Activated T-helper 1 cell treated with anti-CD3 and anti-CD28 coated beads, Interleukin-12 subunit alpha, Interleukin-12 subunit beta, Interleukin-2, Interleukin-4 antibody, amounts not matched to agents 30 ng/mL and 10 ng/mL and 1 ng/mL, durations not matched to agents 14 hours and 24 hours and 36 hours (primary cell): ENCODE measurements at places on chromosomes 5 and 9. TPM values are rescaled to one million over a fixed set of nuclear protein-coding genes. Genes with fewer than 3 reads are reported as not detected.

DNA sequence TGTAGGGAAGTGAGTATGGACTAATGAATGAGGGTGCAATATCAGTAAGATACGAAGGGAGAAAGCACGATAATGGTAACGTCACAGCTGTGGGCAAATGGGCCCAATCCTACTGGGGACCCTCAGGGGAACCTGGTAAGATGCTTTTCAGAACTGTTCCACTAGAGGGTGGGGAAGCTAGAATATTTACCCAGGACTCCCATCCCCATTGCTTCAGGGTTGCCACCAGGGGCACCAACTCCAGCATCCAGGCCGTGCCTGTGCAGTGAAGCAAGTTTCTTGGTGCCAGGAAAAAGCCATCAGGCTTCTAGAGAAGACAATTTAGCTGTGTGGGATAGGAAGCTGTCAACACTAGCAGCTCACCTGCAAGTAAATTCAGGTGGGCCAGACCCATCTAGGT is 409.3 kb downstream of the AGTPBP1 start:
- no peak overlapping the region for H3K4me3 ChIP-seq
- H3K4me1 ChIP-seq: no peaks in the 10 kb centered on the region
- no peak overlapping the region for H3K27ac ChIP-seq
- H3K27me3 ChIP-seq: no peaks in the 10 kb centered on the region
- no peaks in the 10 kb centered on the region for H3K36me3 ChIP-seq

DNA sequence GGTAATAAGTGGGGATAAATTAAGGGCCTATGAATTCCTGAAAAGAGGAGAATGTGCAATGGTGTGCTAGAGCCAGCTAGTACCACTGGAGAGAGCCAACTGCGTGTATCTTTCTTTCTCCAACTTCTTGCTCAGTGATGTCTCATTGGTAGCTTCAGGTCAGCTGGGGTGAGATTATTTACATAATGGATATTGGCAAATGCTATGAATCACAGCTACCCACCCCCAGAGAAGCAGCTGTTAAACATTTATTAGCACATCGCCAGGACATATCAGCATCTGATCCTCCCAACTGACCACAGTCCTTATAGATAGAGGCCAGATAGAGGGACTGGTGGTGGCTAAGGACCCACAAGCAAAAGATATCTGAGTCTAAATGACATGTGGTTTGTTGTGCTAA is 421.3 kb downstream of the ACTL7B start:
- no peak for DNase-seq
- H3K4me3 ChIP-seq: no peak overlapping the region
- H3K4me1 ChIP-seq: no peaks in the 10 kb centered on the region
- no peak overlapping the region for H3K27ac ChIP-seq

DNA sequence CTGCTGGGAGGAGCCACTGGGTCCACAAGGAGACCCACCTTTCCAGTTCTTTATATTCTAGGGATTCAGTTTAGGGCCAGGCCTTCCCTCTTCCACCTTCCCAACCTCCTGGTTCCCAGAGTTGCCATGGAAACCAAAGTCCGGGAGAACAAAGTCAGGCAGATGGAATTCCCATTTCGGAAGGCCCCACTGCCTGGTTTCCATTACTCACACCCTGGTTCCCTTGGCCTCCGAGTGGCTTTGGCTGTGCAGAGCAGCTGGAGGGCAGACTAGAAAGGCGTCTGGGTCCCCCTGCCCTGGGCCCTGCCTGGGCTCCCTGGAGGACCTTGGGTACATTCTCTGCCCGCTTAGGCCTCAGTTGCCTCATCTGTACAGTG is 136.1 kb downstream of the RGS3 start:
- peaks cover 18% of the 10 kb centered on the region for H3K36me3 ChIP-seq
- no peaks in the 10 kb centered on the region for H3K27me3 ChIP-seq
- H3K4me1 ChIP-seq: peaks cover 5% of the 10 kb centered on the region
- H3K27ac ChIP-seq: peak overlapping the region; percentile 34
- no peak for DNase-seq
- H3K4me3 ChIP-seq: no peak overlapping the region

- H3K4me3 ChIP-seq: no peak overlapping the region
- no peaks in the 10 kb centered on the region for H3K4me1 ChIP-seq
- DNase-seq: no peak
Observed at GRCh38 chr5:86360801-86361200, 256.9 kb upstream of the COX7C start.

The RRAGA gene
- total RNA-seq: 56.8 and 56.9 TPM in 2 replicates

DNA sequence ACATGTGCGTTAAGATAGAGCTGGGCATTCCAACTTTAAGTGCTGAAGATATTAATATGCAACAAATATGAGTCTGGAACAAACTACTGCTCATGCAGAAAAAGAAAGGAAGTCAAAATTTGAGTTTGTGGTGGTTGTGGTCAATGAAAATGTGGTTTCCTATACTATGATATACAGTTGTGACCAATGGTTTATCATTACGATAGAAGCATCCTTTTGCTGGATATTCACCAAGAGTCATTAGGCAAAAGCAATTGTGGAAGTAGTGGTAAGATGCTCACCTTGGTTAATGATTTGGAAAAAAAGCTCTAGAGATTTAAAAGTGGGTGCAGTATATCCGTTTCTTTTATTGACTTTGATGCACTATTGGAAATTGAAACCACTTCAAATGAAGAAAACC is 1007.0 kb downstream of the NR2F1-AS1 start:
- H3K4me3 ChIP-seq: no peak overlapping the region
- H3K4me1 ChIP-seq: no peaks in the 10 kb centered on the region
- no peak overlapping the region for H3K27ac ChIP-seq

DNA sequence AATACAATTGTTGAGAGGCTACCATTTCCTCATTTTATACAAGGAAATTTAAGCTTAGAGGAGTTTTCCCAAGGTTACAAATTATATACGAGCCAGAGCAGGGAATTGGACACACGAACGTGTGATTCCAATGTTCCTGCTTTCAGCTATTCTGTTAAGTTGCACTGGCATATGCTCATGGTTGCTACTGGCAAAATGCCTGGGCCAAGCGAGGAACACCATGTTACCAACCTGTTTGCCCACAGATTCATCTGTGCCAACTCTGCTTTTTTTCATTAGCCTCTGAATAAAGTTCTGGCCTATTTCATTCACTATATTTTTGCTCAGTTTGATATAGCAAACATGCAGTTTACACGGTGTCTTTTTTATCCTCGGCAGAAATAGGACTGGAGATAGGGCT is 5.1 kb upstream of the C5orf46 start:
- no peaks in the 10 kb centered on the region for H3K4me1 ChIP-seq
- H3K36me3 ChIP-seq: no peaks in the 10 kb centered on the region
- H3K27me3 ChIP-seq: peaks cover 1% of the 10 kb centered on the region
- no peak for DNase-seq
- no peak overlapping the region for H3K27ac ChIP-seq

The ANGPTL2 gene
- not detected in 2 replicates for total RNA-seq

DNA sequence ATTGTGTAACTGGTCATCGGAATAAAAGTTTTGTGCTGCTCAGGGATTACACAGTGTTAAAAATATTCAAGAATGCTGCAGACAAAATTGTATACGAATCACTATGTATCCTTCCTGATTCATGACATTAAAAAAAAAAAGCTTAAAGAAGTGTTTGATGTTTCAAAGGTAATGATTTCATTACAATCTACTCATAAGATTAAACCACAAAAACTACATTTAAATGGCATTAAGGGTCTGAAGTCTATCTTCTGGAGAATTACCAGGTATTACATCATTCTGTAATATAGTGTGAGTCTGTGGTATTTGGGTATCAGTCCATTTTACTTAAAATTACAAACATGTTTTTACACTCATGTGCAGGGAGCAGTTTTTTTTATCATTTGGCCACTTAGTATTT is 324.4 kb downstream of the NDUFS4 start:
- no peak overlapping the region for H3K27ac ChIP-seq
- no peaks in the 10 kb centered on the region for H3K27me3 ChIP-seq
- H3K4me3 ChIP-seq: no peak overlapping the region
- H3K4me1 ChIP-seq: peaks cover 5% of the 10 kb centered on the region
- H3K36me3 ChIP-seq: no peaks in the 10 kb centered on the region
- no peak for DNase-seq

DNA sequence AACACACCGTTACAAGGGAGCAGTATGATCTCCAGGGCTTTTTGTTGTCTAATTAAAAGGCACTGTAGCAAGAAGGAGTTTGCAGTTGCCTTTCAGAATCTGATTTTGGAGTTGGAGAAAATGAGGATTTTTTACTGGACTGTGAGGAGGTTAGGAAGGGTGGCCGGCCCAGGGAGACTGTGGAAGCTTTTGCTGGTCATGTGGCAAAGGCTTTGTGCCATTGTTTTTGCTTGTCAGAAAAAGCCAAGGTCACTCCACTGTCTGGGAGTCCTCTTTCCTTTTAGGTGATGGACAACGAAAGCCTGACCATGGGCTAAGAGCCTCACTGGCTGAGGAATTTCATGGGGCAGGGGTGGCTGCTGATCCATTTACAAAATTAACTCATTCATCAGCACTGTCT is 10.3 kb upstream of the WHRN start:
- no peak for DNase-seq
- H3K4me3 ChIP-seq: no peak overlapping the region
- H3K4me1 ChIP-seq: peaks cover 26% of the 10 kb centered on the region
- peaks cover 8% of the 10 kb centered on the region for H3K27me3 ChIP-seq

DNA sequence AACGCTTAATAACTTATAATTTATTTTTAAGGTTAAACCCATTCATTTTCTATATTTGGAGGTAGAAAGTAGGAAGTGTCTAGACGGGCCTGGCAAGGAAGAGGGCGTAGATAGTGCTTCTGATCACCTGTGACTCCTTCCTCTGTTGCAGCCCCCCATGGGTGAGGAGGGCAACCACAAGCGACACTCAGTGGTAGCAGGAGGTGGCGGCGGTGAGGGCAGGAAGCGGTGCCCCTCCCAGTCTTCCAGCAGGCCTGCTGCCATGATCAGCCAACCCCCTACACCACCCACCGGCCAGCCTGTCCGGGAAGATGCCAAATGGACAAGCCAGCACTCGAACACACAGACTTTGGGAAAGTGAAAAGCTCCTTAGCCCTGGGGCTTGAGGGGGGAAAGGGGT is 36.7 kb downstream of the FAXDC2 start:
- H3K4me1 ChIP-seq: peaks cover 56% of the 10 kb centered on the region
- H3K4me3 ChIP-seq: no peak overlapping the region
- peak overlapping the region; percentile 52 for H3K27ac ChIP-seq
- DNase-seq: no peak
- peaks cover 65% of the 10 kb centered on the region for H3K36me3 ChIP-seq
- no peaks in the 10 kb centered on the region for H3K27me3 ChIP-seq

The TEK gene
- total RNA-seq: not detected in 2 replicates

GRCh38 chr5:178114325-178115135 is 1.2 kb downstream of the N4BP3 start:
- H3K27me3 ChIP-seq: peaks cover 38% of the 10 kb centered on the region
- peak overlapping the region; percentile 89 for H3K4me3 ChIP-seq
- H3K27ac ChIP-seq: peak overlapping the region; percentile 76

GRCh38 chr9:127463911-127464310 is 12.6 kb downstream of the LRSAM1 start:
- H3K27ac ChIP-seq: no peak overlapping the region
- no peak for DNase-seq
- no peaks in the 10 kb centered on the region for H3K4me1 ChIP-seq
- peaks cover 21% of the 10 kb centered on the region for H3K36me3 ChIP-seq
- no peaks in the 10 kb centered on the region for H3K27me3 ChIP-seq
- no peak overlapping the region for H3K4me3 ChIP-seq

The ZNG1A gene
- total RNA-seq: 26.8 and 30.4 TPM in 2 replicates

DNA sequence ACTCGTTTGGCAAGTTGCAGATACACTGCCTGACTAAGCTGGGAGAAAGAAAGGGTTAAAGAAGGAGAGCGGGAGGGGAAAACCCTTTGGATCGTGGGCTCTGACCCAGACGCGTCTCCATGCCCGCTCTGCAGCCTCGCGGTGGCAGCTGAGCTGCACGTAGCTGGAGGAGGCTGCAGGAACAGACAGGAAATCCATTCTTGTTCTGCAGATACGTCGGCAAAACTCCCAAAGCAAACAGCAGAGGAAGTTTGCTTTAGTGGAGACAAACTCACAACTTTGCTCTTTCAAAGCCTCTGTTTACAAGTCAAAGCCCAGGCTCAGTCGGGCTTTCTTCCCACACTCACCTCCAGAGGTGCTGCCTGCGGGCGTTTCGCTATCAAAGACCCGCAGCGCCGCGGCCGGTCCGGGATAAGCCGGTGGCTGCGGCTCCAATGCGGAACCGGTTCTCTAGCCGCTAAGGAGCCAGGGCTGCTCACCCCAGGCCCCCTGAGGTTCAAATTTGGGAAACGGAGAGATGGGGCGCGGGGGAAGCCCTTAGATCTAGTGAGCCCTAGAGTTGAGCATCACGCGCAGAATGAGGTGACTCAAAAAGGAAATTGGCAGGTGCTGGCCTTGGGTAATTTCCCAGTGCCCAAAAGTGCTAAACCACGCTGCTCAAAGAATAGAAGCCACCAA is 60.7 kb downstream of the MAT2B start:
- no peaks in the 10 kb centered on the region for H3K36me3 ChIP-seq
- no peak overlapping the region for H3K27ac ChIP-seq
- H3K4me1 ChIP-seq: peaks cover 29% of the 10 kb centered on the region
- peak overlapping the region; percentile 77 for H3K4me3 ChIP-seq
- peak; percentile 14 for DNase-seq

- no peaks in the 10 kb centered on the region for H3K4me1 ChIP-seq
- no peak overlapping the region for H3K27ac ChIP-seq
- H3K4me3 ChIP-seq: no peak overlapping the region
- H3K36me3 ChIP-seq: no peaks in the 10 kb centered on the region
- no peaks in the 10 kb centered on the region for H3K27me3 ChIP-seq
- DNase-seq: no peak
Observed at GRCh38 chr9:84997472-84997871, 327.9 kb downstream of the NTRK2 start.

DNA sequence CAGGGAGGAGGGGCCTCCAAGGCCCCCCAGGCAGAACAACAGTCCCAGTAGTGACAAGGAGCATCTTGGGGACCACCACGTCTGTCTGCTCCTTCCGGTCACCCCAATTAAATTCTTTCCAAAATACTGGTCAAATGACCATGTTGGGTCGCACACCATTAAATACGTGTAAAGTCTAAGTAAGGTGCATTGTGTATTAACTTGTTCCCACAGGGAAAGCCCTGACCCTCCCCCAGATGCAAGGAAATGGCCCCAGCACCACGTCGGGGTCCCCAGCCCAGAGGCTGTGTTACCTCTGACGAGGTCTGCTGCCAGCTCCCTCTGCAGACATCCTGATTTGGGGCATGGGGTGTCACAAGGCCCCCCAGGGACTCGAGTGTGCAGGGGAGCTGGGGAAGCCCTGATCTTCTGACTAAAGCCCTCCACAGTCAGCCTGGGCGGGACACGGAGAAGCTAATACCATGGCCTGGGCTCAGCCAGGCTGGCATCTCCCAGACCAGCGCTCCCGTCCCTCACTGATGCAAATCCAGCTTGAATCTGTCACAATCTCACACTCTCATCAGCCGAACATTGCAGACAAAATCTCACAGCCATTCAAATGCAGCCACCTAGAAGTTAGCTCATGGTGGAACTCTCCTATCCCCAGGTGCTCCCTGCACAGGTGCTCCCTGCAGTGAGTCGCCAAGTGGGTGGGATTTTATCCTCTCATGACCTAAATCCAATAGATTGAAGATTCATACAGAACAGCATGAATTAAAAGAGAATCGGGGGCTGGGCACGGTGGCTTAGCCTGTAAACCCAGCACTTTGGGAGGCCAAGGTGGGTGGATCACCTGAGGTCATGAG is 13.6 kb downstream of the TERT start:
- H3K4me3 ChIP-seq: no peak overlapping the region
- peaks cover 10% of the 10 kb centered on the region for H3K36me3 ChIP-seq
- no peak overlapping the region for H3K27ac ChIP-seq
- DNase-seq: no peak
- no peaks in the 10 kb centered on the region for H3K27me3 ChIP-seq
- no peaks in the 10 kb centered on the region for H3K4me1 ChIP-seq

The SERF1A gene
- total RNA-seq: 7.9 and 12.9 TPM in 2 replicates
